AG04449 (cell line): ENCODE measurements at places on chromosomes 12 and 14.

GRCh38 chr12:56520506-56520905, 1.1 kb upstream of the RBMS2 start:
- no peak for DNase-seq

- DNase-seq = no peak
These were observed 125.1 kb upstream of the GRIP1 start for GRCh38 chr12:66803930-66804329.

DNA sequence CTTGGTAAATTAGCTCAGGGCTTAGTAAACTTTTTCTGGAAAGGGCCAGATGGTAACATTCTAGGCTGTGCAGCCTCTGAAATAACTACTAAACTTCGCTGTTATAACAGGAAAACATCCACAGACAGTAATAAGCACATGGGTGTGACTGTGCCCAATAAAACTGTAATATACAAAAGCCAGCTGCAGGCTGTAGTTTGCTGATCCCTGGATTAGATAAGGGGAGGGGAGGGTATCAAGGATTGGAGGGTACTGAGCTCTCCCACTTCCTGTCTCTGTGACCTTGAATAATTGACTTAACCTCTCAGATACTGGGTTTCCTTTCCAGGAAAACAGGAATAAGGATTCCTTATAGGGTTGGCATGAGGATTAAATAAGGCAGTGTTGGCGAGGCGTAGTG, 81.2 kb downstream of the CCDC60 start:
- DNase-seq = no peak

GRCh38 chr12:124901003-124901402, 13.4 kb downstream of the UBC start:
- no peak for DNase-seq

GRCh38 chr12:131381716-131382430, 329.0 kb upstream of the SFSWAP start:
- no peak for DNase-seq

DNA sequence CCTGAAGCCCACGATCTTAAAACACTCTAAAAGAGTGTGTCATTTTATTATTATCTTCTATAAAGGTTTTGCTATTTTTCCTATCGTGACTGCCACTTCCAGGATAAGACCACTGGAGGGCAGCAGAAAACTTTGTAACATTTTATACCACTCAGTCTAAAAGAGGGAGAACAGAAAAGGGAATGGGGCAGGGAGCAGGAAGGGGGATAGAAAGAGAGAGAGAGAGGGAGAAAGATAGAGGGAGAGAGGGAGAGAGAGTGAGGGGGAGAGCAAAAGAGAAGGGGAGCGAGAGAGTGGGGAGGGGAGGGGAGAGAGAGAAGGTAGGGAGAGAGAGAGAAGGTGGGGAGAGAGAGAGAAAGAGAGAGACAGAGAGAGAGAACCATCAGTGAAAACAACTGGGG, 2.0 kb upstream of the ART4 start:
- DNase-seq = no peak

DNA sequence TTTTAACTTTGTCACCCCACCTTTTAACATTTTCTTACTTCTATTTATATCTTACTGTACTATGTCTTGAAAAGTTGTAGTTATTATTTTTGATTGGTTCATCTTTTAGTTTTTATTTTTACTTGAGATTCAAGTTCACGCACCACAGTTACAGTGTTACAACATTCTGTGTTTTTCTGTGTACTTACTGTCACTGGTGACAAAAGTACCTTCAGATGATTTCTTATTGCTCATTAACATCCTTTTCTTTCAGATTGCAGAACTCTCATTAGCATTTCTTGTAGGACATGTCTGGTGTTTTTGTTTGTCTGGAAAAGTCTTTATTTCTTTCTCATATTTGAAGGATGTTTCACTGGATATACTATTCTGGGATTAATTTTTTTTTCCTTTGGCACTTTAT, 289.9 kb downstream of the BCAT1 start:
- DNase-seq = no peak

DNA sequence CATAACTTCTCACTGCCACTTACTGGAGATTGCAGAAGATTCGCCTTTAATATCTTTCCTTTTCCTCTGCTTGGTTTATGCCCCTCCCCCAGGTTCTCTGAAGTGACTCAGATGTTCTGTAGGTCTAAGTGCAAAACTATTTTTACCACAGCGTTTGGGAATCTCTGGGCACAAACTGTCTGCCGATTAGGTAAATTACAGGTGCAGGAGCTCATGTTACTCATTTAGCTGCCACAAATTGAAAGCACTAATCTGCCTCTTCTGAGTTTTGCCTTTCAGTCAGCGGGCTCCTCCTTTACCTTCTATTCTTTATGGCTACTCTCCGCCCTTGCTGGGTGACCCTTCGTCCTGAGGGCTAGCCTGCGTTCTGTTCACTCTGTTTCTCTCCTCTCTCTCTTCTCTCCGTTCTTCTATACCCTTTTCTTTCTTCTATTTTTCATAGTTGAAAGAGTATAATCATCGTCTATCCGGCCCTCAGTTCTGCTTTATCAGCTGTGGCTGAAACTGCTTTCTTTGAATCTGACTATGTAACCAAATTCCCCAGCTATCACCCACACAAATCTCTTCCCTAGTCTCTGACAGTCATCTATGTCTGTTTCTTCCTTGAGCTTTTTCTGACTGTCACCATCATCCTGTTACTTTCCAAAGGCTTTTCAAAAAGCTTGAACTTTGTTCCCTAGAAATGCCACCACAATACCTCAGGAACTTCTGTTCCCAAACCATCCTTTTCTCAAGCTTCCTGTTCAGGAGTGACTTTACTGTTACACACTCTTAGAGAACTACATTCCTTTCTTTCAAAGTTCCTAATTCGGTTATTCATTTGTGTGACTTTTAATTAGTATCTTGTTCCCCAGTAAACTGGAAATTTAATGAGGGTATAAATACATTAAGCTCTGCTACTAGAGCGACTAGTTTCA, 4.3 kb upstream of the MYF6 start:
- DNase-seq = peak; percentile 5

GRCh38 chr14:30610787-30611343, 11.3 kb upstream of the SCFD1 start:
- no peak for DNase-seq

- DNase-seq = no peak
These were observed 88.7 kb upstream of the PLXNC1 start for GRCh38 chr12:94059394-94060368.

- no peak for DNase-seq
These were observed 1182.2 kb downstream of the FLRT2 start for GRCh38 chr14:86712176-86712575.

GRCh38 chr12:91272461-91273063, 89.9 kb upstream of the DCN start:
- no peak for DNase-seq

DNA sequence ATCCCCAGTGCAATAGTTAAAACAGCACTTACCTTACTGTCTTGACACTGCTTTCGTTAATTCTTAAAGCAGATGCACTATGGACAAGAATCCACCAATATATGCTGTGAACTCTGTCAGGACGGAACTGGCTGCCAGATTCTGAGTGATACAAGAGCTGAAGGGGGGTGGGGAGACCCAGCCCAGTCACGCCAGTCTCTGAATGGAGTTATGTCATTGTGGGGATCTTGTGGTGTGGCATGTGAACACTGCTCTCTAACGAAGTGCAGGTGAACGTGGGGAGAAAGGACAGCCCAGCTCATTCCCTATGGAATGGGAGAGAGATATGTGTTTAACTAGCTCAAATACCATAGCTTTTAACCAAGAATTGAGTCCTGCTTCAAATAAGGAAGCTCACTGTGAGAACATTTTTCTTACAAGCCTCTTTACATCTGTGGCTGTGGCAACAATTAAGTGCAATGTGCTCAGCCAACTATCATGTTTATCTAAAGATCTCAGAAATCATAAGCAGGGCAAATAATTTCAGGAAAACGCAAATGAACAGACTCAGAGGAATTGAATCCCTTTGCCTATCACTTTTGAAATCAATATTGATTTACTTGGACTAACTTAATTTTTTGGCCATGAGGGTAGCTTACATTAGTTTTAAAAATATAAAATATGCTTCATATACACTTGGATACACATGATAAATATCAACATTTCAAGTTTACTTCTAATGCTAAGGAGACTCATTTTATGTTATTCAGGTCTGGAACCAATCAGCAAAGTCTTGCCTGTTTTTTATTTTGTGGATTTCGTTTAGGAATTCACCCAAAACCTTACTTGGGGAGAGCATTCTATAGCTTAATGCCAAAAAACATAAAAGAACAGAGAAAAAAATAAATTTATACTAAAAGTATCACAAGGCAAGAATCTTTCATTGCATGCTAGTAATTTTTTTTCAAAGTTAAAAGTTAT, at the start of gene LUM:
LUM (minus strand) TSS at position 129 of the 960 bp plus-strand sequence. CDS start 2,515 bp downstream, outside the sequence.
- peak; percentile 85 for DNase-seq

DNA sequence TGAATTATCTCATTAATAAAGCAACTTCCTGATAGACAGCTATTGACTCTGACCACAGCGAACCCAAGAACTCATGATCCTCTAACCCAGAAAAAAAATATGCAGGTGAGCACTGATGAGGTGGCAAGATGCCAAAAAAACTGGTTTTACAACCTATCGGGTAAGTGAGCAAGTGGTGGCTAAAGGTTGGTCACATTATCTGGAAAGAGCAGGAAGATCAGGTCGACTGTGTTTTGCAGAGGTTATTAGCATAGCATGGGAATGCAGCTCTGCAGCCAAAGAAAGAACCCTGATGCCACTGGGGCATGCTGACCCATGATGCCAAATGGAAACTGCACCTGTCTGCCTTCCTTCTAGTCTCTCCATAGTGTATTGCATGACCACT, 23.5 kb downstream of the BHLHE41 start:
- DNase-seq = no peak

DNA sequence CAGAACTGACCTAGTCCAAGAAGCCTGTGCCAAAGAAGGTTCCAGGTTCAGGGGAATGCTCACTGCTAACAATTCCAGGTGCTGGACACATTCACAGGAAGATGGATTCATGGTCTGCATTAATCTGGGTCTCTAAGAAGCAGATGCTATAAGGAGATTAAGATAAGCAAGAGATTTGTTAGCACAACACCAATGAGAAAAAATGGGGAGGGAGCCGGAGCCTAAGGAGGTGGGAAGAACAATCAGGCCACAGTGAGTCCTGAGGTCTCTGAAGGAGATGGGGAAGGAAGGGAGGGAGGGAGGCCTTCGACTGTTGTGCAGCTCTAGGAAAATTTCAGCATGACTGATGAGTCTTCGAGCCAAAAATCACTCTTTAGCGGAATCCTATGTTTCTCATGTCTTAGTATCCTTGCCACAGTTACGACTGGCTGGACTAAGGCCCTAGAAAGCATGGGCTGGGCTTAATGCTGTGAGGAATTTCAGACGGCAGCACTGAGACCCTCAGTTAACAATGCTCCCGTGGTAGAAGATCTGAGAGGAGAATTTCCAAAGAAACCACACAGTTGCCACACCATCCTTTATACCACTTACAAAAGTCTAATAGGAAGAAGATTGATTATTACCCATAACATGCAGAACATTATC, 31.5 kb upstream of the PTGDR start:
- no peak for DNase-seq

GRCh38 chr14:91872011-91872501, 4.7 kb upstream of the TC2N start:
- no peak for DNase-seq

GRCh38 chr12:51913071-51914033, 6.0 kb downstream of the ACVRL1 start:
- DNase-seq = no peak

DNA sequence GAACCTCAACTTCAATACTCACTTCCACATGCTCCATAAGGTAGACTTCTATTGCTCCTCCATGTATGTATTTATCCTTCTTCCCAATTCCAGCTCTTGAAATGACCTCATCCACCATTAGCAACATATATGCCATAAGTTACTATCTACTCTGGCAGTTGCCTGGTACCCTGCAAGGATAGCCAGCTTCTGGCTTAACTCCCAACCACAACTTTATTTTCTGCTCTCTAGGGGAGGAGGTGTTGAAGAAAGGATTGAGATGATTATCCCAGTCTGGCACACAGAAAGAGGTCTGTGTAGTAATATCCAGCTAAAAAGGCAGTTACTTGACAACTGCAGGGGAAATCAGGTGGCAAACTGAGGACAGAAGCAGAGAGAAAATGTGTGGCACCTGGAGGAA, 71.5 kb upstream of the MDM1 start:
- DNase-seq = no peak

DNA sequence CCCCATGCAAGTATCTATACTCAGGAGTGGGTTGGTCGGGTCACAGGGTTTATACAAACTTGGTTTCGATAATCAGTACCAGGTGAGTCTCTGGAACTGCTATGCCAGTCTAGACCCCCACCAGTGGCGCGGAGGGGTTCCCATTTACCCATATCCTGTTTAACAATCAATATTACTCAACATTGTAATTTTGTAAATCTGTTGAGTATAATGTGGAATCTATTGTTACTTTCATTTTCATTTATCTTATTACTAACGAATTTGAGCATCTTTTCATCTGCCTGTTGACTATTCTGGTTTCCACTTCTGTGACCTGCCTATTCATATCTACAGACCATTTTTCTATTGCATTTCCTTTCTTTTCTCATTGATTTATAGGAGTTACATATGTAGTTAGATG, 275.2 kb upstream of the CRY1 start:
- no peak for DNase-seq

DNA sequence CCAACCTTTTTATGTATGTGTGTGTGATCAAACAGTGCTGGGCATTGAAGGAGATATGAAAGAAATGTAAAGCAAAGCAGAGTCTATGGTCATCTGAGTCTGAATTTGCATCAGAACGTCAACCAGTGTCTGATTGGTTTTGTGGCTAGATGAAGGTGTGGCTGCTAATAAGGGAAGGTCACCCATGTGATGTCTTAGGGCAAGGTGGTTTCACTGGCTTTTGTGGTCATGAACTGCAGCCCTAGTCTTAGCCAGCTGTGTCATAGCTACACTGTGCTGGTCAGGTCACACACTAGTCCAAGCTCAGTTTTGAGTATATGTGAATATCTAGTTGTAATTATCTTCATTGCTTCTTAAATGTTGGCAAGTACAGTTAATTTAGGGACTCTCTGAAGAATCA, 105.8 kb downstream of the TGFB3 start:
- DNase-seq = no peak

GRCh38 chr14:70357557-70357956, 1.9 kb downstream of the COX16 start:
- DNase-seq = no peak

- DNase-seq = no peak
These were observed 34.0 kb upstream of the TPH2 start for GRCh38 chr12:71904629-71905028.

GRCh38 chr12:34392741-34393085, 370.4 kb downstream of the ALG10 start:
- no peak for DNase-seq

- DNase-seq = no peak
These were observed 22.6 kb upstream of the BMP4 start for GRCh38 chr14:53979113-53979681.

- DNase-seq = no peak
These were observed 575.2 kb upstream of the MDGA2 start for GRCh38 chr14:48250575-48250974.
